ENCODE measurements at places on chromosomes 3 and 15.

DNA sequence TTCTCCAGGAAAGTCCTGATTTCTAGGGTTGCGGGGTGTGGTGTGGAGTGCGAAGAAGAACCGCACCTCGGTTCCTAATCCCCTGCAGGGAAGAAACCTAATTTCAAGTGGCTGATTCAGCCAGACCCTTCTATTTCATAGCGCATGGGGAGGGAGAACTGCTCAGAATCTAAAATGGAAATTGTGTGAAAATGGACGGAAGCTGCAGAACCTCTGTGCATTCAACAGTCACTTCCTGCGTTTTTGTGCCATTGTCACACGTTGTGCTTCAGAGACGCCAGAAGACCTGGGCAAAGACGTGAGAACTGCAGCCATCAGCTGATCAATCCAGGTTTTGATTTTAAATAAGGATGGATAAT, 1.2 kb downstream of the SIDT1 start:
- DNase-seq = no peak

DNA sequence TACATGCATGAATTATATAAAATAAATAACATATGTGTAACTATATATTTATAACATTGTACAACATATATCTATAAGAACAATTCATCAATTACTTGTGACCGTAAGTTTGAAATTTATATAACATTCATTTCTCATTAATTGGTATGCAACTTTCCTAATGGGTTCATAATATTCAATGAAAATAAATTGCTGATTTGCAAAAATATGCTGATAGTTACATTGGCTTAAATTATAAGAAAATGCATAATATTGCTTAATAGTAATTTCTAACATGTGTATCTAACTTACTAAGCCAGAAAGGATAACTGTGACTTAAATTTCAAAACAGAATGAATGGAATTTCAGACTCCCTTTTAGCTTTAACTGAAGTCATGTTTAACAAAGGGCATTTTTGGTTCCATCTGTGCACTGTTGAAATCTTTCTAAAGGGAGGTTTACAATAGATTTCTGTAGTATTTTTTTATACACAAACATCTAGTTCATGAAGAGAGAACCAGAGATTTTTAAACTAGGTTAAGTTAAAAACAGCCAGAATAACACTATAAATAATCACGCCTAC, 310.9 kb downstream of the TBC1D5 start:
- no peak for DNase-seq

DNA sequence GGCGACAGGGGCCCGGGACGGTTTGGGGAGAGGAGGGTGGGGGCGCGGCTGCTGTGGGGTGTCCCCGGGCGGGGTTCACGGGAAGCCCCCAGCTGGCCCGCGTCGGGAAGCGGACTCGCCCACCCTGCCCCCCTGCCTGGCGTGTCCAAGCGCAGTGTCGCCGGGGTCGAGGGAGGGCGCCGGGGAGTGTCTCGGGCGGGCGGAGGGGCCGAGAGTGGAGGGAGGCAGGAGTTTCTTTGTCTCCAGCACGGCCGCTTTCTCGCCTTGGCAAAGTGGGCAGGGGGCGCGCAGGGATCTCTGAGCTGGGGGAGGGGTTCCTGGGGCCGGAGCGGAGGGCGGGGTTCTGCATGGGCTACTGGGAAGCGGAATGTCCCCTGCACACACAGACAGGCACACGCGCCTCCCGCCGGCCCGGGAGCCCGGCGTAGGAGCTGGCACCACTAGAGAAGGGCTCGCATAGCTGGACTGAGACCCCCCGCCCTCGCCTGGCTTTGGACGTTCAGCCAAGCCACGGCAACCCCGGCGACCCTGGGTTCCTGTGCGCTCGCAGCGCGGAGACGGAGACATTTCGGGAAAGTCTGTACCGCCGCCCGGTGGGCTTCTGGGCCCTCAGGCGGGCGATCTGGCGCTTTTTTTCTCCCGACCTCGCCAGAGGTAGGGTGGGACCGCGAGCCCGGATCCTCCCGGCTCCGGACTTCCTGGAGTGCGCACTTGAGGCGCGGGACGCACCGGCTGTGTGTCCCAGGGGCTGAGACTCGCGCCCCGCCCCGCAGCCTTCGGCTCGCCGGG, 822 bp downstream of the ST8SIA2 start:
- DNase-seq = no peak

GRCh38 chr3:162612991-162613390, 1116.4 kb downstream of the OTOL1 start:
- no peak for DNase-seq

- no peak for DNase-seq
Observed at GRCh38 chr3:66237552-66237951, 16.8 kb downstream of the SLC25A26 start.

GRCh38 chr3:28117598-28117997, 123.8 kb upstream of the CMC1 start:
- no peak for DNase-seq

GRCh38 chr15:48630245-48630644, 15.3 kb downstream of the FBN1 start:
- no peak for DNase-seq

DNA sequence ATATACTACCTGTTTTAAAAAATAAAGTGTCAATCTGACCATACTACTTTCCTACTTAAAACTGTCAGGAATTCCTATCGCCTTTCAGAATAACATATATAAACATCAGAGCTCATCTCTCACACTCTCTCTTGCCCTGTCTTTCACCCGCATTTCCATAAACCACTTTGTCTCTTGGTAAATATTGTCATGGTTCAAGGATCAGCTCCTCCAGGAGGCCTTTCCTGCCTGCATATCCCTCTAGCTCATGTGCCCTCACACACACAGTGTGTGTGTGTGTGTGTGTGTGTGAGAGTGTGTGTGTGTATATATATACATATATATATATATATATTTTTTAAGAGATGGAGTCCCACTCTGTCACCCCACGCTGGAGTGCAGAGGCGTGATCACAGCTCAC, 6.7 kb downstream of the SUMF1 start:
- no peak for DNase-seq

DNA sequence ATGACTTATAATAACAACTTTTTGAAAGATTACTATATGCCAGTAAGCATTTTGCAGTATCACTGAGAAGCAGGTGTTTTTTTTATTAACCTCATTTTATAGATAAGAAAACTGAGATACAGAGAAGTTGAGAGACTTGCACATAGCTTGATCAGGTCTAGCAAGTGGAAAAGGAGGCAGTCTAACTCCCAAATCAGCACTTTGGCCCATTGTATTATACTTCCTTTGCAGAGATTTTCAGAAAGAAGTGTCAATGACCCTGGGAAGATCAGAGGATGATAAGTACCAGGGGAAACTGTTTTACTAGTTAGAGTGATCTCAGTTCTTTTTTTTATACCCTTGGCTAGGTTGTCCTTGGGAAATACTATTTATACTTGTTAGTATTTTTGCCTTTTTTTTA, 358.7 kb downstream of the SQOR start:
- DNase-seq = no peak

GRCh38 chr3:25854635-25855034, 64.7 kb downstream of the OXSM start:
- DNase-seq = no peak

DNA sequence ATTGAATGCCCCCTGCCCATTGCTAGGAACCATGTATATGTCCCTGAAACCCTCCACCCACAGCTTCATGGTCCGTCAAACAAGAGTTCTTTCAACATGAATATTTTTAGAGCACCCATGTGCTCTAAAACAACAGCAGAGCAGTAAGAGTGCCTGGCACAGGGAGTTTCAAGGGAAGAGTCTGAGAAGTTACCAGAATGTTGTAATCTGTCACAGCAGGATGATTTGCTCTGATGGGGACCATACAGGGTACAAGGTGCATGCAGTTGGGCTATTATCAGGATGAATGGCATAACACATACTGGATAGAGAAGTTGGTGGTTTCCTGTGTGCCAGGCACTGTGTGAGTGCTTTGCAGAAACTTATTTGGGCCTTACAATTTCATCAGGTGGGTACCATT, 27.8 kb upstream of the FLNB start:
- no peak for DNase-seq

- DNase-seq = no peak
Observed at GRCh38 chr3:129233538-129233937, 15.9 kb upstream of the COPG1 start.

DNA sequence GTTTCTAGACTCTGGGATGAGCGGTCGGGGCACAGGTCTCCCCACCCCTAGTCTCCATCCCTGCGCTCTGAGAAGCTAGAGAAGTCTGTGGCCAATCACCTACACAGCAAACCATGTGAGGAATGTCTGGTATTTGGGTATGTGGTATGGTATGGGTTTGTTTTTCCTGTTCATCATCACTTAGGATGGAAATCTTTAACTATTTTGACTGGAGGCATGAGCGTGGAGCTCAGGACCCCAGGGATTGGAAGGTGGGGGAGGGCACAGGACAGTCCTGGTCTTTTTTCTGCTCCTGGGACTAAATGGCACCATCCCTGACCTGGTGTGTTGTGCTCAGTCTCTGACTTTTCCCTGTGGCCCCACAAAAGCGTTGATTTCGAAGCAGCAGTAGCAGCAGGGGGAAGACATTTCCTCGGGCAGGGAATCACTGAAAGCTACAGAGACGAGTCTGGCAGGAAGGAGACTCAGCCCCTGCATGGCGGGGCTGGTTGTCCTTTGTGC, 191.7 kb upstream of the TPM1 start:
- no peak for DNase-seq

DNA sequence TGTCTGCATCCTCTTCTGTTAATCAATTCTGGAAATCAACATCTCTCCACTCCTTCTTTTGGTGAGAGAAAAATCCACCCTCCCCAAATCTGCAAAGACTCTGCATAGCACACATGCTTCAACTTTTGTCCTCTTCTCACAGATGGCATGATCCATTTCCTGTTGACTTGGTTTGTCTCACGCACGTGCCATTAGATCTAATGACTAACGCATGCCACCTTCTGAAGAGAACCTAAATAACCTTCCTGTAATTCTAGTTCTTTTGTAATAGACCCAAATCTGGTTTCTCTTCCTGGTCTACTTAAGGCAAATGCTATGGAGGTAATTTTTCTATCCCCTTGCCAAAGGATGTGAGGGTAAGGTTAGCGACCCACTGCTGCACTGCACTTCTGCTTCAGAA, 51.0 kb upstream of the ATOSA start:
- DNase-seq = no peak

- DNase-seq = no peak
Observed at GRCh38 chr3:6706777-6707176, 154.1 kb upstream of the GRM7 start.

DNA sequence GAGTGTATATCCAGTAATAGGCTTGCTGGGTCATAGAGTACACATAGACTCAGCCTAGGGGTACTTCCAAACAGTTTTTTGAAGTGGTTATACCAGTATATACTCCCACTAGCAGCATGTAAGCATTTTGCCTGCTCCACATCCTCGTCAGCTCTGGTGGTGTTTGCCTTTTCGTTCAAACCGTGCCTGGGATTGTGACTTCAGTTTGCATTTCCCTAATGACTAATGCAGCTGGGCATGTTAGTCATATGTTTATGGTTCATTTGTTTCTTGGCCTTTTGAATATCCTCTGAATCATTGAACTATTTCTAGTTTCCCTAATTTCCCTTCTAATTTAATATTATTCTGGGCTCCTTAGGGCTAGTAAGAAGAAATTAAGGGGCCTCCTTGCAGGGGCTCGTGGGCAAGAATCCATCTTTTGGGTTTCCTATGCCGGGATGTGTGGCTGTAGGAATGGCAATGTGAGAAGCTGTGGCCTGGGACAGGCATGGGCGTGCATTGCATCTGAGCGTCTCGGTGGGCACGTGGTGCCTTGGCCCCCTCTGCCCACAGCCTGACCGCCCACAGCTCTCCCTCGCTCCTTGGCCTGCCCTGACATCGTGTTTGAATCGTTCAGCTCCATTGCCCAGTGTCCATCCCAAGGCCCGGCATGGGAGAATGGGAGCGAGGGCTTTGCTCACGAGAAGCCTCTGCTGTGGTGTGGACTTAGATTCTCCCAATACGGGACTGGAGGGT, 26.4 kb downstream of the FAH start:
- DNase-seq = no peak

DNA sequence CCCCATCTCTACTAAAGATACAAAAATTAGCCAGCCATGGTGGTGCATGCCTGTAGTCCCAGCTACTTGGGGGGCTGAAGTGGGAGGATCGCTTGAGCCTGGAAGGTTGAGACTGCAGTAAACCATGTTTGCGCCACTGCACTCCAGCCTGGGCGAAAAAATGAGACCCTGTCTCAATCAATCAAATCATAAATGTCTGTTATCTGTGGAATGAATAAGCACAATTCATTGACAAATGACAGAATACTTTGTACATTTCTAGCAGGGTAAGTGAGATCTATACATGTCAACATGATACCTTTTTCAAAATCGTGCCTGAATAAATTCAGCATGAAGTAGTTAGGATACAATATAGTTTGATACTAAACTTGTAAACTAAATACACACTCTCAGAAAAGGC, 181.2 kb downstream of the FOXP1 start:
- DNase-seq = no peak

GRCh38 chr3:185720326-185720725, 104.5 kb downstream of the IGF2BP2 start:
- no peak for DNase-seq

All from NCI-H2081 treated with DMSO at 0.1 percent for 48 hours (cell line).